NK-92 treated with Interleukin-12 subunit alpha and Interleukin-12 subunit beta, amount 100 ng/mL, for 24 hours (cell line): ENCODE measurements at places on chromosomes 7 and 10.

DNA sequence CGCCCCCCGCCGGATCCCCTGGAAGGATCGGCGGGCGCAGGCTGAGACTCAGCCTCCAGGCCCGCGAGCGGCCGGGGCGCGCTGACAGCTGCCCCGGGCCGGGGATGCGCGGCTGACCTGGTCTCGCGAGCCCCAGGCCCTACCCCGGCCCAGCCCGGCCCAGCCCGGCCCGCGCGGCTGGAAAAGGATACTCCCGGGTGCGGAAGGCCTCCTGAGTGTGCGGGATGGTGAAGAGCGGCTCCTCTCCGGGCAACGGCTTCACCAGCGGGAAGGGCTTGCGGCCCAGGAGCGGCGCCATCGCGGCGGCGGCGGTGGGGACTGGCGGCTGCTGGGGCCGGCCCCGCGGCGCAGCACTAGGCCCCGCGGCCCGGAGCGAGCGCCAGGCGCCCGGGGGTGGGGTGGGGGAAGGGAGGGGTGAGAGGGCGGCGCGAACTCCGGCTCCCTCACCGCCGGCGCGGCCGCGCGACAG is 423 bp downstream of the BAZ1B start:
- DNase-seq: peak; percentile 84

DNA sequence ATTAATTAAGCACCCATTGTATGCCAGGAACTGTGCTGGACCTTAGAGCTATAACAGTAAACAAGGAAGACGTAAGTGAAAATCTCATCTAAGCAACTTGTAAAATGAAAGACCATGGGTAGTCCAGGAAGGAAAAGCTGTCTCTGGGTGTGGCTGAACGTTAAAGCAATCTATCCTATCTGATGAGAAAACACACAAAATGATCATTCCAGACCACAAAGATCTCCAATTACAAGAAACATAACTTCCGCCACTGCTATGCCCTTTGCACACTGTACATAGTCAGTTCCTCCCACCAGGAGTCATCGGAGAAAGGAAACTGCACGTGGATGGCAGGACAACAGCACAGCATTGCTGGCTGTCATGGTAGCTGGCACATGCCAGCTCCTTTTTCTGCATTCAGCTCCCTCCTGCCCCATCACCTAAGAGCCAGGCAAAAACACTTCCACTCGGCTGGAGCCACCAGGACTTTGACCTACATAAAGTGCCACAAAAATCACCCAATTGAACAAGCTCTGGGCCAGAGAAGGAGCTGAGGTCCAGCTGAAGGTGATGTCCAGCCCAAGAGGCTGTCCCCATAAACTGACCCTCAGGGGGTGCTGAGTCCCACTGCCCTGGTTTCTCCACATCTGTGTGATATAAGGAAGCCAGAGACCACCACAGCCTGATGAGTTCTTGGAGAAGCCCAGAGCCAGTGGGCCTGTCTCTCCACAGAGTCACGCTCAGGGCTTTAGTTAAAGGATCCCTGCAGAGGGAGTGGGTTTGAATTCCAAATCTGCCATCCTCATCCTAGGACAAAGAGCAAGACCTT is 56.4 kb downstream of the STEAP1B start:
- DNase-seq: no peak

GRCh38 chr7:55185321-55185802 is 166.5 kb downstream of the EGFR start:
- DNase-seq: no peak

GRCh38 chr10:87589645-87590051 is 70.0 kb upstream of the PAPSS2 start:
- DNase-seq: no peak

DNA sequence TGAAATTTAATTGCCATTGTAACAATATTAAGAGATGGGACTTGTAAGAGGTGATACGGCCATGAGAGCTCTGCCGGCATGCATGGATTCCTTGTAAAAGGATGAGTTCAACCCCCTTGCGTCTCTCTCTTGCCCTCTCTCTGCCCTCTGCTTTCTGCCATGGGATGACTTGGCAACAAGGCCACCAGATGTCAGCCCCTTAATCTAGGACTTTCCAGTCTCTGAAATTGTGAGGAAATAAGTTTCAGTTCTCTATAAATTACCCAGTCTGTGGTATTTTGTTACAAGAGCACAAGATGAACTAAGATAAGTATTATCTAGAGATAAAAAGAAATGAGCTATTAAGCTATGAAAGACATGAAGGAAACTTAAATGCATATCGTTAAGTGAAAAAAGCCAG is 145.7 kb upstream of the AHR start:
- DNase-seq: no peak

GRCh38 chr10:14658331-14659127 is 116.2 kb downstream of the FAM107B start:
- no peak for DNase-seq

DNA sequence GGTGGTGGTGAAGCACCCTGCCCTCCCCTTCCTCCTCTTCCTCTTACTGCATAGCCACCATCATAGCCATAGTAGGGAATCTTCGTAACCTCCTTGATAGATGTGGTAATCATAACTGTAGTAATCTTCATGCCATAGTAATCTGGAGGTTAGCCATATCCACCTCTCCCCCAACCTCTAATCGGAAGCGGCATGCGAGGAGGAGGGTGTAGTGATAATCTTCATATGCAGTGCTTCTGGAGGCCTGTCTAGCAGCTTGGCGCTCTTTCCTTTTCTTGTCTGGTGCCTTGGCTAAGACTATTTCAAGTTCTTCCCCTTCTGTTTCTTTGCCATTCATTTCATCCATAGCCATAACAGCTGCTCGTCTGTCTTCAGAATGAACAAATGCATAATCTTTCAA is 90.9 kb downstream of the MLLT10 start:
- DNase-seq: no peak

- no peak for DNase-seq
Measured at GRCh38 chr7:66699998-66700397, 40.5 kb upstream of the RABGEF1 start.

- DNase-seq: no peak
Measured at GRCh38 chr10:22317076-22317370, 835 bp downstream of the COMMD3 start.

GRCh38 chr7:128267595-128267924 is 26.5 kb downstream of the LEP start:
- DNase-seq: no peak

DNA sequence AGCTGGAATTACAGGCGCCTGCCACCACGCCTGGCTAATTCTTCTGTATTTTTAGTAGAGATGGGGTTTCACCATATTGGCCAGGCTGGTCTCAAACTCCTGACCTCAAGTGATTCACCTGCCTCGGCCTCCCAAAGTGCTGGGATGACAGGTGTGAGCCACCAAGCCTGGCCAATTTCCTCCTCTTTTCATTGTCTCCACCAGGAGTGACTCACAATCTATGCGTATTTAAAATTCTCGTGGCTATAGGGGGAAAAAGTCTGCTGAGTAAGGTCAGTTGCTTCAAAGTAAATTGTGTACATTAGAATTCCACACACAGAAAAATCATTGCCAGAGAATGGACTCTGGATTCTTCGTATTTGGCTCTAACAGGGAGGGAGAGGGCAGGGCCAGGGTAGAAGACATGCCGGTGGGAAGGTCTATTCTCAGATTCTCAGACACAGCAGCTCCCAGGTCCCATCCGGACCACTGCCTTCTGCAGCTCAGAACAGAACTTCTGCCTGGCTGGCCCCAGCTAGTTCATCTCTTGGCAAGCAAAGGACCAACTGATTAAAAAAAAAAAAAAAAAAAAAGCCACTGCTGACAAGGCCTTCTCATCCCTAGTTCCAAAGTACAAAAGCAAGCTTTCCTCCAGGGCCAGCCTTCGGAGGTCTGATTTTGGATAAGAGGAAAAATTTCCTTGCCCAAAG is 22.2 kb downstream of the PSPH start:
- no peak for DNase-seq

DNA sequence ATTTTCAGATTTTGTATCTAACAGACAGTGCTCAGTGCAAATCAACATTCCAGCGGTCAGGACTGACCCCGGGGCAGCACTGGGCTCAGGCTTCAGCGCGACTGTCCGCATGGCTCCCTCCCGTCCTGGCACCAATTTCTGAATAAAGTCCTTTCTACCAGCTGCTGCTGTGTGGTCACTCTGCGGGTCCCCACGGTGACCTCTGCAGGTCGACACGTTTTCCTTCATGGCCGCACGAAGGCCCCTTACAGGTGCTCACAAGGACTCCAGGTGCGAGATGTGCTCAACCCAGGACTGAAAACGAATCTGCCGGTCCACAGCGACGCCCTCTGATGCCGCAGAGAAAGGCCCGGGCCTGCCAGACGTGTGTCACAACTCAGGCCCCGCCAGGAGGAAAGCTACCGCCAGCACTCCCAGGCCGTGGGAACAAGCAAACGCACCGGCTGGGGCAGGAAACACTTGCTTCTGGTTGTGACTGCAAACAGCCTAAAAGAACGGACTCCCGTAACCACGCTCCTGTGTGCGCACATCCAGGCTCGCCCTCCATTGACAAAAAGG is 3.7 kb upstream of the UTF1 start:
- no peak for DNase-seq

GRCh38 chr7:42469341-42469740 is 232.3 kb upstream of the GLI3 start:
- no peak for DNase-seq

- DNase-seq: no peak
Measured at GRCh38 chr10:19832699-19833098, 16.5 kb downstream of the PLXDC2 start.

DNA sequence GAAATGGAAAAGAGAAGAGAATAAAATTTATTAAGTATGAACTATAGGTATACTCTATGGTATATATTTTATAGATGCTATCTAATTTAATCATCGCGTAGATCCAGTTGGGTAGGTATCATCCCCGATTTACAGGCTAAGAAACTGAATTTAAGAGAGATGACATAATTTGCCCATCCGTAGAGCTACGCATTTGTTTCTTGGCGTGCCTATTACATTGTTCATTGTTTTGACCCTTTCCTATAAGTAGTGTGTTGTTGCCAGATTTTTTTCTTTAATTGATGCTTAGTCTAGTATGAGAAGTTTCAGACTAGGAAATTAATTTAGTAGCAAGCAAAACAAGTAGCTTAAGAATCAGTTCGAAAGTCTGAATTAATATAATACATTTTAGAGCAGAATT is 205.7 kb upstream of the NPSR1 start:
- DNase-seq: no peak
